ENCODE measurements at places on chromosomes 16 and 17.

GRCh38 chr17:14334276-14334840, 33.5 kb downstream of the HS3ST3B1 start:
- DNase-seq = no peak

DNA sequence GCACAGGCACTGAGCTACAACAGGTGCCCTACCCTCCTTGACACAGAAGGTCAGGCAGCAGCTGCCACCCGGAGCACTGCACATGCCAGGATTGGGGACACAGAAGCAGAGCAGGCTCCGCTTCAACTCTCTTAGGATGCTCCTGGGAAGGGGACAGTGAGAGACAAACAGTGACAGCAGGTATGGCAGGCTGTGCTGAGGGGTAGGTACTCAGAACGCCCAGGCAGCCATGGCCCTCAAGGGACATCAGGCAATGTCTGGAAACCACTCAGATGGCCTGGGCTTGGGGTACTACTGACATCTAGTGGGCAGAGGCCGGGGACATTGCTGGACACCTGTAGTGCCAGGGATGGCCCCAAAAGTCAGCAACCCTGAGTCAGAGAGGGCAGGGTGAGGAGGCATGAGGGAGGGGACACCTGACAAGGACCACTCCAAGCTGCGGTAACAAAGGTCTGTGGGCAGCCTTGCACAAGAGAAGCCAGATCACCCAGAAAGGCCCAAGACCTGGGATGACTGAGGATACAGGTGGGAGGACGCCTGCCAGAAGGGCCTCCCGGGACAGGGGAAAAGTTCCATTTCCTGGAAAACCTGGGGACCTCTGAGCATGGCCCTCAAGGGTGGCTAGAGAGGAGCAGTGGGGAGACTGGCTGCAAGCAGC, 21.2 kb downstream of the PEMT start:
- no peak for DNase-seq

DNA sequence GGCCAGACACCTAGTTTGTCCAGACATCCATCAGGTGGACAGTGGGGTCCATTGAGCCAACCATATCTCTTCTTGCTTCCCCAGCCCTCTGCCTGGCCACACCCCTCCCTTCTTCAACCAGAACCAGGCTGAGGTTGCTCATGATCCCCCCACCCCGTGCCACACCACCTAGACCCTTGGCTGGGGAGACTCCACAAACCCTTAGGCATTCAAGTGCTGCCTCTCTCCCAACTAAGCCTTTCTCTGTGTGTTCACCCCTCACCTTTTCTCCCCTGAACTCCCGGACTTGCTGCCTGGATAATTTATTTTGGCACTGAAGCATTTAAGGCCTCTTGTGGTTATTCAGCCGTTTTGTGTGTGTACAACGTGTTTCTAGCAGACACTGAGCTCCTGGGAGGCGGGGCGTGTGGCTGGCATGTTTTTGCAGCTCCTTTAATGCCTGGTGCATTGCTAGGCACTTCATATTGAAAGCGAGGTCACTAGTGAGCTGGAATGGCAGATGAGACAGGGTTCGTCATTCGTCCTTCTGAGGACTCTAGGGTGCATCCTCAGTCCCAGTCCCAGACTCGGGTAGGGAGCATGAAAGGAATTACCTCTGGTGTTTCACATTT, 28.7 kb downstream of the CACNA1G start:
- DNase-seq = no peak

- DNase-seq = no peak
These were observed 24.3 kb upstream of the LASP1NB start for GRCh38 chr17:38900978-38901656.

GRCh38 chr17:6303664-6304063, 131.3 kb downstream of the AIPL1 start:
- no peak for DNase-seq

DNA sequence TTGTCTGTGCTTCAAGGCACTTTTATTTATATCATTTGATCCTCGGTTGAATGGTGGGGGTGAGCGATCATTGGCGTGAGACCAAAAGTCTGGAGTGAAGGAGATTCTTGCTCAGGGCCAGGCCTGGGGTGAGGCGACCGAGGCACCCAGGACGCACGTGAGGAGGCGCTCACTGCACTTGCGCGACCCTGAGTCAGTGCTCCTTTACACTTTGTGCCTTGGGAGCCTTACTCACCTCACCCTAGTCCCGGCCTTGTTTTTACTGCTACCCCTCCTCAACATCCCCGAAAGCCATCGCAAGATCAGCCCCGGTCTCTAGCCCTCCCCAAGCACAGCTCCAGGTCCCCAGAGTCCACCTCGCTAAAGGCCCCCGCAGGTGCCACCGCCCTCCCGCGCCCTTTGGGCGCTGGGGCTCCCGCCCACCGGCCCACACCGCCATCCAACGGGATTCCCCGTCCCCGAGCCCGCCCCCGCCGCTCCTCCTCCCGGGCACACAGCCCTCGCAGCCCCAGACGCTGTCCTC, 496 bp downstream of the EZH1 start:
- DNase-seq = no peak

GRCh38 chr17:80898716-80899115, 92.9 kb upstream of the CHMP6 start:
- no peak for DNase-seq

DNA sequence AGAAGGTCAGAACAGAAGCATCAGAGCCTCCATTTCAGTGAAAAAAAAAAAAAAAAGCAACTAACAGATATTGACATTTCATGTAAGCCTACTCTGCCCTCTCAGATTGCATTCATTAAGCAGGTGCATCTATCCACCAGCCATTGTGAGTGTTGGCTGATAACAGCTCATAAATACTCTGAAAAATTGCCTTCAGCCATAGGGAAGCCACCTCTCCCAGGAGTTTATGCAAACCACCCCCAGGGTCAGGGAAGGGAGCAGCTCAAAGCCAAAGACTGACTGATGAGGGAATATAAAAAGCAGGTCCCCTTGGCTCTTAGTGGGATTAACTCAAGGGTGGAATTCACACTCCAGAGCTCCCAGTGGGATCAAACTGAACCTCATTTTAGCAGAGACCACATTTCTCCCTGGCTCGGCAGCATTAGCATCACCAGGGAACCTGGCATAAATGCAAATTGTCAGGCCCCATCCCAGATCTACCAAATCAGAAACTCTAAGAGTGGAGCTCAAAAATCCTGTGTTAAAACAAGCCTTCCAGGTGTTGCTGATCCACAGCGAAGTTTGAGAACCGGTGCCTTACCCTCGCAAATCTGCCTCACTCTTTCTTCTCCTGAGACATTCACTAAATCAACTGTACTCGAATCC, 14.2 kb downstream of the APOH start:
- no peak for DNase-seq

DNA sequence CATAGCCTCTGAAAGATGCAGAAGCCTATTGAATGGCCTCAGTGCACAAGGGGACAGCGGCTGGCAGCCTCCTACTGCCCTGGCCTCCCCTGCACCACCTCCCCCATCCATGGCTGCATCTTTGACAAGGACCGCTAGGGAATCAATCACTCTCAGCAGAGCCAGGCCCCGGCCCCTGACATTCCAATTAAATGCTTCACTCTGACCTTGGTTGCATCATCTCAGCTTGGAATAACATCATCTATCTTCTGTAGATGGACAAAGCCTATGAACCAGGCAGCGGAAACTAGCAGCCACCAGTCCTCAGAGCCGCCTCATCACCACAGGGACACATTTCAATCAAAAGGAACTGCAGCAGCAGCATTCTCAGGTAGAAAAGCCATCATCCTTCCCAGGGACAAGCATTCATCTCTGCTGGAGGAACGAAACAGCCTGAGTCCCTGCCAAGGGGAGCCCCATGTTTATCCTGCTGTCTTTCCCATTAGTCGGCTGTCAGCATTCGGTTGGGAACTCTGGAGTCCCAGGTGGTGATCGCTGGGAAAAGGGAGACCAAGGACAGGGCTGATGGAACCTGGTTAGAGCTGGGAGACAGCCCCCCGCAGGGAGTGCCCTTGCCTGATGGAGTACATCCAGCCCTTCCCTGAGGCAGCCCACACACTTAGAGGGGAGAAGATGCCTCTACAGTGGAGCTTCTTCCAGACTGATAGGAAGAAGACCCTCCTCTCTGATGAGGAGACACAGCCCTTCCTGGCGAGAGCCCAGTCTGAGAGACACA, 11.5 kb upstream of the TMEM132E start:
- no peak for DNase-seq

- no peak for DNase-seq
These were observed 234.6 kb upstream of the CDH5 start for GRCh38 chr16:66131895-66132294.

GRCh38 chr16:10688726-10689125, 6.0 kb downstream of the TEKT5 start:
- no peak for DNase-seq

- DNase-seq = no peak
These were observed 11.9 kb upstream of the PITPNM3 start for GRCh38 chr17:6568184-6568758.

- DNase-seq = no peak
These were observed 5.2 kb downstream of the EVI2B start for GRCh38 chr17:31308372-31309334.

DNA sequence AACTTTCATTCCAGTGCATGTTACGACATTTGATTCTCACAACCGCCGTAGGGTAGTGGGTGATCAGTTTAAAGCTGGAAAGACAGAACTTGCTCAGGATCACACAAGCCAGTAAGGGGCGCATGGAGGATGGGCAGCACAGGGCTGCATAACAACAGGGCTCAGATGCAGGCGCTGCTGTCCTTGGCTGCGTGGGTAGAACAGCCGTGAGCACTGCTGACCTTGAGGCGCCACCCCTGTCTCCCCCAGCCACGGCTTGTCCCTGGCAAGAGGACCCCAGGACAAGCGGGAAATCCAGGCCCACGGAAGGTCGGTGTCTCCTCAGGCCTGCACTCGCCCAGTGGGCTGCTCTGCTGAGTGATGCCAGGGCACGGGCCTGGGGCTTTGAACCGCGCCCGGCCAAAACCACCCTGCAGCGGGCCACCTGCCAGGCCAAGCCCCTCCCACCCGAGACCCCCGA, 84.7 kb downstream of the LMF1 start:
- no peak for DNase-seq

DNA sequence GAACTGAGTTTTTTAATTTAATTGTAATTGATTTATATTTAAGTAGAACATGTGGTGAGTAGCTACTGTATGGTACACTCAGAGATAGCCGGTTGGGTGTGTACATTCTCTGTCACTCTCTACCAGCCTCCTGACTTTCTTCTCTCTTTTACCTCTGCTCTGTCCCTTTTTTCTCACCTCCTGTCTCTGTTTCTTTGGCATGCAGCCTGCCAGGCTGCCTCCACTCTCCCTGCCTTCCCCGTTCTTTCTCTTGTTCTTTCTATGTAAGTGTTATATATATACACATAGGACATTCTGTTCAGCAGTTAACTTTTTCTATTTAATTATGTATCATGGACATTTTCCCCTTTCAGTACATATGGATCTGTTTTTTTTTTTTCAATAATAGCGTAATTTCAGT, 50.8 kb downstream of the MRTFB start:
- DNase-seq = no peak

GRCh38 chr17:6456914-6457687, 12.8 kb downstream of the PIMREG start:
- DNase-seq = no peak

- DNase-seq = no peak
These were observed 14.0 kb downstream of the METTL9 start for GRCh38 chr16:21613361-21613760.

- no peak for DNase-seq
These were observed 25.2 kb upstream of the ABCC12 start for GRCh38 chr16:48180868-48181480.

- no peak for DNase-seq
These were observed 210.7 kb upstream of the NLRP1 start for GRCh38 chr17:5794881-5795506.

GRCh38 chr17:80647746-80648145, 103.1 kb downstream of the RPTOR start:
- no peak for DNase-seq

DNA sequence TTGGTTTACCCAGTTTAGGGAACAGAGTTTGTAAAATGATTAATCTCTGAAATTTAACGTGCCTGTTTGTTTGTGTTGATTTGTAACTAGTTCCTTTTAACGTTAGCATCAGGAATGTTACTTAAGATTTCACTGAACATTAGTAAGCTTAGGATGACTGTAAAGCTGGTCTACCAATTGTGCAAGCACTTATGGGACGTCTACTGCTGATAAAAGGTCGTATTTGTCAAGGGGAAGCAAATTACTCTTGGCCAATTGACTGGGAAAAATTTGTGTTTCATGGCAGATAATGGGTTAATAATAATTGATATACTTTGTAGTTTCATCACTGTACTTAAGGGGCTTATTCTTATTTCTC, 11.8 kb downstream of the METTL9 start:
- no peak for DNase-seq

- DNase-seq = no peak
These were observed 1.6 kb downstream of the HEATR3 start for GRCh38 chr16:50067290-50067853.
